ENCODE measurements at places on chromosomes 1 and 21. TPM values are rescaled to one million over a fixed set of nuclear protein-coding genes. Genes with fewer than 3 reads are reported as not detected.

ANKRD65 gene
- total RNA-seq = not detected

AIRE gene
- not detected for total RNA-seq

CREB3L4 gene
- total RNA-seq = 7.3 TPM

KRTAP11-1 gene
- not detected for total RNA-seq

EPHA2 gene
- total RNA-seq = not detected

Measured in activated CD8-positive, alpha-beta memory T cell treated with anti-CD3 and anti-CD28 coated beads for 36 hours (primary cell).